ENCODE measurements at places on chromosomes 13 and 19.

DNA sequence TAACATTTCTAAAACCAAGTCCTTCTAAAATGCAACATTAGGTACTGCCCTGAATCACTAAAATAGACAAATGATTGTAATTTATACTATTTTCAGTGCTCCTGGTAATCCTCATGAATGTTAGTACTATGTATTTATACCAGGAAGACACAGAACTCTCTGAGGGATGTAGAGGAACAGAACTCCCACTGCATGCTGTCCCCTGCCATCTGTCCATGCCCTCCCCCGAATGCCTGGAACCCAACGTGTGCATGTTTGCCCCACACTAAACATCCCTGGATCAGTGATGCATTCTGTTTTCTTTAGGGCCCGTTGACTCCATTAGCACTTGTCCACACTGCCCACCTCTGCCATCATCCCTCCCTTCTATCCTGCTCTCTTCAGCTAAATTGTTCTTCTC is 26.5 kb downstream of the ENOX1 start:
- no peak for DNase-seq

DNA sequence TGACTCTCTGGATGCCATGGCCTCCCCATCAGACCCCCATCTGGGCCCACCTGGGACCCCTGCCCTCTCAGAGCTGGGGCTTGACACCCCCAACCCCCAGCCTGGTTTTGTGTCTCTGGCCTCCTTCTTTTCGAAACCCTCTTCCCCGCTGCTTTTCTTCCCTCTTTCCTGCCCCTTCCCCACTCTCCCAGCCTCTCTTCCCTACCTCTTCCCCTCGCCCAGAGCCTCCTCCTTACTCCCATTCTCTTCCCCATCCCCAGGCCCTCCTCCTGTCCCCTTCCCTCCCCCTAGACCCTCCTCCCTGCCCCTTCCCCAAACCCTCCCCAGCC is 2.1 kb downstream of the TNFSF9 start:
- no peak for DNase-seq

GRCh38 chr13:65553096-65553727 is 1676.9 kb downstream of the PCDH9 start:
- DNase-seq: no peak

GRCh38 chr13:46050771-46051170 is 1.8 kb downstream of the ZC3H13 start:
- no peak for DNase-seq

- DNase-seq: no peak
Measured at GRCh38 chr13:111952032-111952431, 114.9 kb upstream of the SOX1 start.

DNA sequence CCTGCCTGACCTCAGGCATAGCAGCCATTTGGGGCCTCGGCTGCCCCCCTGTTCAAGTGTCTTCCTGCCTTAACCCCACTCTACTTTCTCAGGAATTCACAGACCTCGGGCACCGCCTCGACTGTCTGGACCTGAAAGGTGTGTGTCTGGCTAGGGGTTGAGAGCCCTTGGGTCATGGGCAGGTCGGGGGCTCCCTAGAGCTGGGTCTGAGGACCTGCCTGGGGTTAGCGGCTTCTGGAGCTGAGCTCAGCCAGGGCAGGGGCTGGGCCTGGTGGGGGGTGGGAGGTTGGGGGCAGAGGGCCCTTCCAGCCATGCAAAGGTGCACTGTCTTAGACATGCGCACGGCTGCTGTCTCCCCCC is 20.7 kb downstream of the NKPD1 start:
- no peak for DNase-seq

DNA sequence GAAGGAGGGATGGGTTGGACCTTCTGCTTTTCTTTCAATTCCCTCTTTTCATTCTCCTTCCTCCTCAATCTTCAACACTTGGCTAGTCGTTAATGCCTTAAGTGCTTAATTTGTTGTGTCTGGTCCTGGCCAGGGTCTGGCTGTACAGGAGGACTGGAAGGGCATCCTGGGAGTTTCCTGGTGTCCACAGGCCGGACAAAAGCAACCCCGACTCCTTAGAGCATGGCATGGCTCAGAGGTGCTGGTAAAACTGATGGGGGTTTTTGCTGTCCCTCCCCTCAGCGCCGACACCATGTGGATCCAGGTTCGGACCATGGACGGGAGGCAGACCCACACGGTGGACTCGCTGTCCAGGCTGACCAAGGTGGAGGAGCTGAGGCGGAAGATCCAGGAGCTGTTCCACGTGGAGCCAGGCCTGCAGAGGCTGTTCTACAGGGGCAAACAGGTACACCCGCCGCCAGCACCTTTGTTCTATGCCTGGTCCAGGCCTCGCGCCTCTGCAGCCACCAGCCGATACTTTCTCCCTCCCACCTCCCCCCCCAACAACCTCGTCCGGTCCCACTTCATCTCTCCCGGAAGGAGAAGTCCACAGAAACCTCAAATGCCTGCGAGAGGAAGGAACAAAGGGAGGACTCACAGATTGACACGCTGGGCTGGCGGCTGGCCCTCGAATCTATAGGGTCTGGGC is 1.4 kb downstream of the UHRF1 start:
- no peak for DNase-seq

DNA sequence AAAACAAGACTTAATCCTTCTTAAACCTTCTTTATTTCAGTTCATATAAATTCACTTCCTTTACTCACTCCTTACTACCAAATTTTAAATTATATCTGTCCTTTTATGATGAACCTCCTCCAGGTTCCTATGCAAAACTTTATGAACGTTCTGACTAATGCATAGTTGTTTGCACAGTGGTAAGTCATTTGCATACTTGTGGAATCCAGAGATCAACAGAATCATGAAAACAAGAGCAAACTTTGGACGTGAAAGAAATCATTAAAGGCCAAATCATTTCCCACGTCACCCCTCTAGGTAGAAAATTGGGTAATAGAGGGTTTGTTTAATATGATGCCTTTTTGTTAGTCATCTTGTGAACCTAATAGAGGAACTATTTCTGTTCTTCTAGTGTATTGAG is 32.3 kb upstream of the MYCBP2 start:
- no peak for DNase-seq

DNA sequence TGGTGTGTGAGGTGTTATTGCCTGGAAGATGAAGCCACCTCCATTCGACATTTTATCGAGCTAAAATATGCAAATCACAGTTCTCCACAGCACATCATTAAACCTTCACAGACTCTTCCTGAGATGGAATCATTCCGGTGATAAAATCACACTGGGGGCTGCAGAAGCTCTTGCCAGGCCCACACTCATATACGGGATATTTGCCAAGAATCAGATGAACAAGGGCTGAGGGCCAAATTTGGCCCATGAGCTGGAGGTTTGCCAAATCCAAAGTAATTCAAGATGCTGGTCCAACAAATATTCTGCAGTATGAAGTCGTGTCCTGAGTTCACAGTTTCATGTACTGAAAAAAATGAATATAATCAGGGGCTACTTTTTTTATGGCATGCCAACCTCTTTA is 16.7 kb upstream of the RXFP2 start:
- DNase-seq: no peak

GRCh38 chr13:33411312-33411711 is 125.8 kb upstream of the STARD13 start:
- DNase-seq: no peak

DNA sequence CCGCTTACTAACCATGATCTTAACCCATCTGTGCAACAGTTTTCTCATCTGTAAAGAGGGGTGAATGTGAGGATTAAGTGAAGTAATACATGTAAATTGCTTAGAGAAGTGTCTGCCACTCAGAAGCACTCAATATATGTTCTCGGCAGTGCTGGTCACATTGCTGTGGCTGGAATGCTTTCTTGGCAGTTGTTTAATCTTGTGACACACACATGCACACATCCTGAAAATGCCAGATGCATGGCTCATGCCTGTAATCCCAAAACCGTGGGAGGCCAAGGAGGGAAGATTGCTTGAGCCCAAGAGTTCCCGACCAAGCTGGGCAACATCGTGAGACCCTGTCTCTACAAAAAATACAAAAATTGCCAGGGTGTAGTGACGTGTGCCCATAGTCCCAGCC is 4.9 kb upstream of the DMKN start:
- DNase-seq: no peak
